ENCODE measurements at places on chromosomes 11 and 22. TPM values are rescaled to one million over a fixed set of nuclear protein-coding genes. Genes with fewer than 3 reads are reported as not detected.

SCGB1D1 gene
- not detected for total RNA-seq

NUDT22 gene
- total RNA-seq: 83.3 TPM

RAG2 gene
- total RNA-seq: not detected

STK33 gene
- 9.0 TPM for total RNA-seq

PRR5L gene
- total RNA-seq: 43.2 TPM

MPEG1 gene
- total RNA-seq: not detected

RIMBP3C gene
- total RNA-seq: 0.13 TPM

MTFP1 gene
- total RNA-seq: 75.1 TPM
